ENCODE measurements at places on chromosomes 1 and 21.

DNA sequence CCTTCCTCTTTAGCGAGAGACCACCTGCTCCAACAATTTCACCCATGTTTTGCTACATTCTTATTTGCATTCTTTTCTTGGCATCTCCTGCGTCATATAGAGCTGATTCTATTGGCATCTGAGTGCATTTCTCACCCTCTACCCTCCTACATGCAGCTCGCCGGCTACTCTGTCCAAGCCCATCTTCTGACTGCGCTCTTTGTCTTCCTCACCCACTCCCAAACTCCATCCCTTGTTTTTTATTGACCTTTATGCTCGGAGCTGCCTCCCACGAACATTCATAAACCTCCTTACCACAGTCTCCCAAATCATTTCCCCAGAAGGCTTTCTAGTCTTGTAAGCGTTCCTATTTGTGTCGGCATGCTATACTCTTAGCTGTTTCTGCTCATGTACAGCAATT is 33.6 kb upstream of the FMN2 start:
- no peak for DNase-seq

DNA sequence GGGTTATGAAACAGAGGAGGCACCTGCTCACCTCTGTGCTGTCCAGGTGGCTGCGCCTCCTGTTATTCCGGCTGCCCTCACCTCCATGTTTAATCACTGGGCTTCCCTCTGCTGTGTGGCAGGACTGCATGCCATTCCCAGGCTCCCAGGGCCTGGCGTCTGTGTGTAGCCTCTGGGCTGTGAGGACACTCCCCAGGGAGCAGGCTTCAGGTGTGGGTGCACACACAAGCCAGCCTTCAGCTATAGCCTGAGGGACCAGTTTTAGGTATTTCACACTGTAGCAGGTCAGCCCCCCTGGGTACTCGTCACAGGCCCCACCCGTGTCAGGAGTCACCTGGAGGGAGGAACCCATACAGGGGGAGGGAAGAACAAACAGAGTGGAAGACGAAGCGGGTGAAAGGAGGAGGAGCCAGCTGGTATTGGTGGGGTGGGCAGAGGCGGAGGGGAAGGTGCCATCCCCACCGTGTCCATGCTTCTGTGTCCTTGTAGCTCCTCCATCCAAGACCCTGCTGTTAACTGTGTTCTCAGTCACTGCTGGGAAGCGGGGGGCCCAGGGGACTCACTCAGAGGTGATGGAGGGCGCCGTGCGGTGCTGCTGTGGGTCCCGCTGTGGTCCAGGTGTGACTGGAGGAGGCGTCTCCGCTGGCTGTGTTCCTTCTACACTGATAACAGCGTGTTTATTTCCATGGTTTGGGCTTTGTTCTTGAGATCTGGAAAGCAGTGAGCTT is 158.6 kb downstream of the PGBD5 start:
- DNase-seq, result no peak

GRCh38 chr1:27645071-27645415 is 10.1 kb upstream of the FGR start:
- no peak for DNase-seq

GRCh38 chr1:6723621-6724428 is 22.2 kb upstream of the DNAJC11 start:
- no peak for DNase-seq
